ENCODE measurements at places on chromosomes 16 and 17.

- peak; percentile 40 for DNase-seq
These were observed 114.0 kb downstream of the PRKCB start for GRCh38 chr16:23949630-23950290.

GRCh38 chr17:67569015-67569451 is 148.7 kb upstream of the NOL11 start:
- no peak for DNase-seq

GRCh38 chr17:74234486-74234885 is 21.1 kb downstream of the TTYH2 start:
- no peak for DNase-seq

DNA sequence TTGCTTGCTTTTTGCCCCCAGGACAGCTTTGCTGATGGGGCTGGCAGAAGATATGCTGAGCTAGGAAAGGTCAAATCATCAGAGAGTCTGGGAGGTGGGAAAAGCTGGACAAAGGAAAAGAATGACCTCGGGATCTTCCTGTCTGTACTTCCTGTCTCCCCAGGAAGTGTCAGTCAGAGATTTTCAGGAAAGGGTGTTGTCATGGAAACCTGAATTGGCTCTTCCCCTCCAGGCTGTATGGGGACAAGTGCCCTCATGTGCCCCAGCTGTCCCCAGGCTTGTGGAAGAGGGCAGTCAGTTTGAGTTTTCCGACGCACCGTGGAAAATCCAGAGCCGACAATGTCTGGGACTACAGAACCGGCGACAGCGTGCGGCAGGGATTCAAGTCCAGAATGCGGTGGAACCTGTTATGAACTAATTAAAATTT is 122.7 kb upstream of the ZFHX3 start:
- DNase-seq: no peak

DNA sequence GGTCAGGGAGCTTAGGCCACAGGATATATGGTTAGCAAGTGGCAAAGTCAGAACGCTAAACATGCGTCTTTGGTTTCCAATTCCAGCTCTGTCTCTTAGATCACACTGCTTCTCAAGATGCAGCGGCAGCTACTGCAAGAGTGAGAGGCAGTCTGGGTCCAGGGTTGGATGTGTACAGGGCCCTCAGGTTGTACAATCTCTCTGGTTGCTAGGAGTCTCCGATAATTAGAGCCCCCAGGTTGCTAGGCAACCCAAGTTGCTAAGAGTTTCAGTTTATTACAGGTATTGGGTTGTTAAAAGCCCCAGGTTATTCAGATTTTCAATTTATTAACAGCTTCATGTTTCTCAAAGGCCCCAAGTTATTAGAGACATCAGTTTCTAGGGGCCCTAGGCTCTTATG is 15.5 kb upstream of the SPACA3 start:
- DNase-seq: no peak

DNA sequence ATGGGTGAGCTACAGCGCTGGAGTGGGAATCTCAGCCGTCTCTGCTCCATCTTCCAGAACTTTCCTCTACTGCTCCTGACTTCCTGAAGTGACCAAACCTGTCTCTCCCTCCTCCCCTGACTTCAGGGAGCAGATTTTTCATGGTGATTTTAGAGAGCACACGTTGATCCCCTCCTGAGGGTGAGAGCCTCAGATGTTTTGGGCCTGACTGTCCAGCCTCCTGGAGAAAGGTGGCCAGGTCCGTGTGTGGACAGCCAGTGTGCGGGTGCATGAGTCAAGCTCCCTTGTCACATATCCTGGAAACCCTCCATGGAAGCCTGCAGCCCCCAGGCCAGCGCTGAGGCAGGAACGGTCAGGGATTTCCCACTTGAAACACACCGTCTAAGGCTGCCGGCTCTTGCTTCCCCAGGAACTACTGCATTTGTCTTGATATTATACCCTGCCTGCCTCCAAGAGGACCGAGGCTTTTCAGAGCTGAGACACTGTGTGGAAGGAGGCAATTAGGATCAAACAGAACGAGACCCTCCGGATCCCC is 143.1 kb downstream of the CMIP start:
- no peak for DNase-seq

- DNase-seq: no peak
These were observed 56.6 kb upstream of the BCAR1 start for GRCh38 chr16:75308011-75308410.

DNA sequence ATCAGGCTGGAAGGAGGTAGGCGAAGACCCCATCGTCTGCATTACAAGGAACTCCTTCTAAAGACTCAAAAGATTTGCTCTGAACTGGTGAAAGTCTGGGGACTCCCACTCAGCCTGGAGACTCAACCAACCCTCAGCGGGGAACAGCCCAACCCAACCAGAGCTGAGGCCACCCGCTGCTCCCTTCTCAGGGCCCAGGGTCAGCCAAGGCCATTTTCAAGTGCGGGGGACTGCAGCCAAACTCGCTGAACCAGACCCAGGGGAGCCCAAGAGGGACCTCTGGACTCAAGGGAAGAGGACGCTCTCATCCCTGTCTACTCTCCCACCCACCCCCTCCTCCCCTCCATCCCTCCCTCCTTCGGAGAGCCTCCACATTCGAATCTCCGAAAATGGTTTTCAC is 24.1 kb downstream of the XYLT1 start:
- DNase-seq: no peak

GRCh38 chr17:82217530-82218204 is 5.0 kb upstream of the CCDC57 start:
- DNase-seq: no peak

GRCh38 chr17:72733619-72734282 is 358.7 kb downstream of the SLC39A11 start:
- DNase-seq: no peak

- DNase-seq: no peak
These were observed 80.7 kb downstream of the RAB11FIP4 start for GRCh38 chr17:31472137-31472536.

- no peak for DNase-seq
These were observed 29.7 kb downstream of the ASIC2 start for GRCh38 chr17:33263396-33263795.
